Psoas muscle (tissue), 8 donors: ENCODE measurements at places on chromosomes 7 and 10.

DNA sequence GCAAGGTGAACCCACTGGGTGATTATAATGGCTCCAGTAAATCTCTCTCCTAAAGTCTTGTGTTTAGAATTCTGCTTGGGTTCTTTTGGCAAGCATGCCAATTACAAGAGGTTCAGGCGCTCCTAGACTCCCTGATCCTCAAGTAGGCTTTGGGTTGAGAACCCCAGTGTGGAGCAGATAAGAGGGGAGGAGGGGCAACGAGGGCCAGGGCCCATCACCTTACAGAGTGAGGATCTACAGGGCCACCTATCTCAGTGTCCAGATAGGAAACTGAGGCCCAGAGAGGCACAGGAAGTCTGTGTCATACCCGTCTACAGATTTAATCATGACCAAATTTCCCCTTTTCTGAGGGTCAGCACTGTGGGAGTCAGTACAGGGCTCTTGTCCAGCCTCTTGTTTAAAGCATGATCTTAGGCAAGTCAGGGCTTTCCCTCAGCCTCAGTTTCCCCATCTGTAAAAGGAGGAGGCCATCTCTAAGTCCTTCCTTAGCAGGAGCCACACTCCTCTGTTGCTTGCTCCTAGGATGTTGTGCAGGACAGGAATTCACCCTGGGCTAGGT, 4.4 kb downstream of the TACR2 start:
- no peak for DNase-seq

- no peak for DNase-seq
These were observed 165.5 kb upstream of the SMIM30 start for GRCh38 chr7:113283861-113284260.

- DNase-seq: no peak
These were observed 115.5 kb upstream of the DKK1 start for GRCh38 chr10:52198540-52198939.

DNA sequence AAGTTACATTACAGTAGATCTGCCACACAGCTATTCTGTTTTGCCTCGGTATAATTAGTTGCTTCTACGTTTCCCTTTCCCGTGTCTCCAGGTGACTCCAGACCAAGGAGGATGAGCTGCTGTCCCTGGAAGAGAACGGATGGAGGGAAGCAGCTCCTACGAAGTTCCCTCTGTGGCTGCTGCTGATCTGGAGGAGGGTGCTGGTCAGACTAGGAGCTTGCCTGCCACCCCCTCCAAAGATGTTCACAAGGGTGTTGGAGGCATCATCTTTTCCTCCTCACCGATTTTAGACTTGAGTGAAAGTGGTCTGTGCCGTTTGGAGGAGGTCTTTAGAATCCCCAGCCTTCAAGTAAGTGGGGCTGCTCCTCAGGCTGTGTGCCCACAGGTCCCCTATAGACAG, 1.4 kb downstream of the LRRC27 start:
- no peak for DNase-seq

DNA sequence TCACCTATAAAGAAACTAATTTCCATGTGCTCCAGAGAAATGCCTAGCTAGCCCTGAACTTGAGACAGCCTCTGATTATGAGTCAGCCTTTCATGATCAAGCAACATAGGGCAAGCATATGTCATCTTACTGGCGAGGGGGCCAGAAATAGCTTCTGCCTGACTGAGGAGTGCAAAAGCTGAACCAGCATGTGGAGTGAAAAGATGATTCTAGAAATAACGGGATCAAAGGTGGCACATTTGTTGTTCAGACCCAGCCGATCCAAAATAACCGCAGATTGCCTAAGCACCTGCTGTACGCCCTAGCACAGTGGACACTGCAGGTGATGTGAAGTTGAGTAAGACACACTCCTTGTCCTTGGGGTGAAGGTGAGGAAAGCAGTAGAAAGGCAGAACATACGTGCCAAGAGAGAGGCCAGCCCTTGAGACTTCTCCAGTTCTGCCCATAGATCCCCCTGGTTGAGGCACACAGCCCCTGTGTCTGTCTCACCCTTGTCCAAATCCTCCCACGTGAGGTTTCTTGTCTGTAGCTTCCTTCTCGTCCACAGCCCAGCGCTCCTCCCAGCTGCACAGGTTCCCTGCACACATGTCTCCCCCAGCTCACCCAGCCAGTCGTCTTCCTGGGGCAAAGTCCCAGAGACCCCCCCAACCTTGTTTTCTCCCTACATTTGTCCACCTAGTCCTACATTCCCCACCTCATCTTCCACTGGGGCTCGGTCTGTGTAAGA, 2.8 kb upstream of the BCL7B start:
- DNase-seq: no peak

DNA sequence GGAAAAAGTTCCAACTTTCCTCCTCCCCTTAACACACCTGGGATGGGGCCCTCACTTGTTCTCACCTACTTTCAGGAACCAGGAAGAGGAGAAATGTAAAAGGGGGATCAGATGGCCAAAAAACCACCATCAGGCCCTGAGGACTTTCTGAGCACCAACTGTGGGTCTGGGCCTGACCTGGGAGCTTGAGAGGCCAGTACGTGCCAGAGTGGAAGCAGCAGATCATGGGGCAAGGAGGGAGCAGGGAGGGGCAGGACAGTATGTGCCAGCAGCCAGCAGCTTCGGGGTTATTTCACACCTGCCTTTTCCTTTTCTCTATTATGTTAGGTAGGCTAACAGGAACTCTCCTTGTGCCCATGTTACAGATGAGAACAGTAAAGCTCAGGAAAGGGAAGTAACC, 118.8 kb upstream of the UNC5B start:
- DNase-seq: no peak

DNA sequence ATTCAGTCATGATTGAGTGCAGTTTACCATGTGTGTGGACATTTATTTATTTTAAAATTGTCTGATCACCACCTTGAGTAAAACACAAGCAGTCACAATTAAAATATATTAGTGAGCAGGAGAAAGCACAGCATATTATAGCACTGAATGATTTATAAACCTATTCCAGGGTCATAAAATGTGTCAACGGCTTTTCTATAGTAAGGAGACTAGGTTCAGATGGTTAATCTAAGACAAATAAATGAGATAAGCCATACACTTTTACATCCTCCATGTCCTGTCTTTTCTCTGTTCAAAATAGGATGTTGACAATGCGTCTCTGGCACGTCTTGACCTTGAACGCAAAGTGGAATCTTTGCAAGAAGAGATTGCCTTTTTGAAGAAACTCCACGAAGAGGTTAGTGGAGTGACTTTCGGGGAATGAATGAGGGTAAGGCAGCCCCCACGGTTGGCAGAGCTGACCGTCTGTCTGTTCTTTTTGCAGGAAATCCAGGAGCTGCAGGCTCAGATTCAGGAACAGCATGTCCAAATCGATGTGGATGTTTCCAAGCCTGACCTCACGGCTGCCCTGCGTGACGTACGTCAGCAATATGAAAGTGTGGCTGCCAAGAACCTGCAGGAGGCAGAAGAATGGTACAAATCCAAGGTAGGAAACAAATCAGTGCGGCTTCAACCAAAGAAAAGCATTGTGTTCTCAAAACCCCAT, 5.4 kb downstream of the VIM start:
- DNase-seq: peak; percentile 30

GRCh38 chr10:85527616-85528317, 838.8 kb downstream of the GRID1 start:
- DNase-seq: no peak

DNA sequence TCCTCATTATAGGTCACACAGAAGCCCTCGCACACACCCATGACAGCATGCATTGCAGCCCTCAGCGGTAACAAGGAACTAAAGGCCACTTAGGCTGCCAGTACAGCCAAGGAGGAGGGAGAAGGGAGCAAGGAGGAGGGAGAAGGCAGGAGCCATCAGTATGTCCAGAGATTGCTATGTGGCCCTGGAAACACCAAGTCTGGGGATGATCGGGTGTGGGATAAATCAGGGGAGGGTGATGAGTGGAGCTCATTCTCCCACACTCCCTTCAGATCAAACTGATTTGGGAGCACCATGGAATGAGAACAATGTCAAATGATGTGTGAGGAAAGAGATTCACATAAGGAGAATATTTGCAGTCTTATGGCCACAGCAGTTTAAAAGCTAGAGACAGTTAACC, 350.9 kb downstream of the TNS3 start:
- DNase-seq: no peak

GRCh38 chr10:47158116-47159071, 141.6 kb upstream of the GDF10 start:
- no peak for DNase-seq

- no peak for DNase-seq
These were observed 58.0 kb downstream of the ESYT2 start for GRCh38 chr7:158771213-158771834.

- no peak for DNase-seq
These were observed 161.6 kb upstream of the PRSS1 start for GRCh38 chr7:142587578-142588191.

GRCh38 chr7:90455163-90456030, 14.0 kb upstream of the PTTG1IP2 start:
- no peak for DNase-seq

- no peak for DNase-seq
These were observed 20.5 kb downstream of the ZNF438 start for GRCh38 chr10:31011017-31011664.

DNA sequence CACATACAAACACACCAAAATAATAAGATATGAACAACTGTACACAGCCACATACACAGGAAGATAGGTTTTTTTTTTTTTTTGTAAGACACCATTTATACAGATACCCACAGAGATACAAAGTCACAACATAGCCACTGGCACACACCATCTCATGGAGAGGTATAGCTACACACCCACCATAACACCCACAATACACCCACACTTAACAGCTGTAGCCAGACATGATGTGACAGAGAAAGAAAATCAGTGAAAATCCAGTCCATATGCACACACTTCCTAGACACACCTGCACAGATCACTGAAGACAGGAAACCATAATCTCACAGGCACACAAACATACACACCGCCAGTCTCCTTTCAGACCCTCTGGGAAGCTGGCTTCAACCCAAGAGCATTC, 62.4 kb upstream of the PAX2 start:
- DNase-seq: no peak

DNA sequence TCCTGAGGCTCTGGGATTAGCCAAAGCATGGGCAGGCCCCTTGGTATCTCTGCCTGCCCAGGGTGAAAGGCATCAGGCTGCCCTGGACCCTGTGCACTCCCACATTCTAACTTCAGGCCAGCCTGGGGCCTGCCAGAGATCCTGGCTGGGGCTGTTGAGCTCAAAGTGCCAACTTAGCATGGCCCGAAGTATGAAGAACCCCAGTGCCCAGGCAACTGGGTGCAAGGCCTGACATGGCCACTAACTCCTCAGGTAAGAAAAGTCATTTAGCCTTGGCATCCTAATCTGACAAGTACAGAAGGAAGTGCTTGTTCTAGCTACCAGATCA, 43.2 kb downstream of the FAM53B start:
- DNase-seq: peak; percentile 47

- DNase-seq: no peak
These were observed 350.2 kb downstream of the GATA3 start for GRCh38 chr10:8404721-8405120.

GRCh38 chr7:95501261-95501832, 15.6 kb downstream of the ASB4 start:
- no peak for DNase-seq

DNA sequence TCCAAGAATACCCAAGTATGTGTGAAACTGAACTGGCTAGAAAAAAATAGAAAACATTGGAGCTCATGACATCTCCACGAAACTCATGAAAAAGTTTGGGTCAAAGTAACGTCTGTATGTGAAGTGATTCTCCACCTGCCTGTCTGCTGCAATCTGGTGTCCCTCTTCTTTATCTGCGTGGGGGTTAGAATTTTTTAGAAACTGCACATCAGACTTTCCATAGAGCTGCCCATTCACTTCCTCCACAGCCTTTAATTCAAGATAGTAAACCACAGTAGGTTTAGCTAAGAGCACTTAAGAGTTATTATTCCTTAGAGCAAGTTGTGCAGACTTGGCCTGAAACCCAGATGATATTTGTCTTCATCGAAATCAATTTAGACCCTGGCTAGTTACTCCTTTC, 55.3 kb downstream of the SCIN start:
- no peak for DNase-seq

GRCh38 chr10:88831709-88832108, 19.9 kb downstream of the ANKRD22 start:
- no peak for DNase-seq

- DNase-seq: no peak
These were observed 48.9 kb downstream of the AKR1D1 start for GRCh38 chr7:138125119-138125518.

- no peak for DNase-seq
These were observed 16.3 kb upstream of the ABLIM1 start for GRCh38 chr10:114674346-114674745.
